ENCODE measurements at places on chromosomes 13 and 19. TPM values are rescaled to one million over a fixed set of nuclear protein-coding genes. Genes with fewer than 3 reads are reported as not detected.

Gene OR7A5
- not detected for total RNA-seq

Gene SULT2A1
- 188 TPM for total RNA-seq

Gene ANKLE1
- total RNA-seq = 0.90 TPM

Gene LRRC25
- total RNA-seq = not detected

Gene OLFM2
- 33.1 TPM for total RNA-seq

Gene MYO1F
- total RNA-seq = 0.13 TPM

Gene SHISA7
- total RNA-seq = not detected

Gene LRRC63
- not detected for total RNA-seq

Gene OSCAR
- total RNA-seq = not detected

Gene FAM83E
- 13.8 TPM for total RNA-seq

Gene C1QTNF9
- total RNA-seq = not detected

Gene FUT1
- total RNA-seq = 2.4 TPM

Data from hepatocyte (in vitro differentiated cells).